ENCODE measurements at places on chromosomes 13 and 19.

GRCh38 chr19:18114483-18114882 lies 16.9 kb downstream of the MAST3 start:
- no peak for DNase-seq

DNA sequence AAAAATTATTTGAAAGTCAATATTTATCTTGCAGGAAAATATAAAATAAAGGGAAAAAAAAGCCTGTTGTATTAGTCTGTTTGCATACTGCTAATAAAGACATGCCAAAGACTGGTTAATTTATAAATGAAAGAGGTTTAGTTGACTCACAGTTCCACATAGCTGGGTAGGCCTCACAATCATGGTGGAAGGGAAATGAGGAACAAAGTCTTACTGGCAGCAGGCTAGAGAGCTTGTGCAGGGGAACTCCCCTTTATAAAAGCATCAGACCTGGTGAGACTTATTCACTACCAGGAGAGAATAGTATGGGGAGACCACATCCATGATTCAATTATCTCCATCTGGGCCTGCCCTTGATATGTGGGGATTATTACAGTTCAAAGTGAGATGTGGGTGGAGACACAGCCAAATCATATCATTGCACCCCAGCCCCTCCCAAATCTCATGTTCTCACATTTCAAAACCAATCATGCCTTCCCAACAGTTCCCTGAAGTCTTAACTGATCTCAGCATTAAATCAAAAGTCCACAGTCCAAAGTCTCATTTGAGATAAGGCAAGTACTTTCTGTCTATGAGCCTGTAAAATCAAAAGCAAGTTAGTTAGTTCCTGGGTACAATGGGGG lies 1416.5 kb upstream of the SPRY2 start:
- DNase-seq, result no peak

GRCh38 chr13:48398450-48399095 lies 14.3 kb downstream of the LPAR6 start:
- no peak for DNase-seq

GRCh38 chr19:10549733-10550132 lies 6.0 kb downstream of the ATG4D start:
- no peak for DNase-seq

GRCh38 chr19:35083691-35084508 lies 31.7 kb upstream of the FXYD3 start:
- DNase-seq, result no peak

DNA sequence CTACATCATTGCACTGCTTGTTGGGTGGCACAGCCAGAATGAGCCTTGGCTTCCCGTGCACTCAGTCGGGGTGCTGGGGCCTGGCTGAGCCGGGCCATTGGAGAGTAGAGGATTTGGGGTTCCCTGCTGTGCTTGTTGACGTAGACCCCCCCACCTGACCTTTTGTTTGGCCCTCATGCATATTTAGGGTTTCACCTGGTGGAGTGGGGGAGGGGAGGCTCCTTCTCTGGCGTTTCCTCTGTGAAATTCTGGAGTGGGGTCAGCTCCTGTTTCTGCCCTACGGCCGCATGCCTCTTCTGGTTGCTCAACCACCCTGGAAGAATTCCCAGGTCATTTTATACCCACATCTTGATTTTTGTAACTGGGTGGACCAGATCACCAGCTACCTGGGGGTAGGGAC lies 82.8 kb downstream of the SIPA1L3 start:
- DNase-seq, result peak; percentile 68

GRCh38 chr13:33615436-33615835 lies 202.5 kb upstream of the RFC3 start:
- DNase-seq, result no peak

GRCh38 chr19:5003781-5004180 lies 34.9 kb downstream of the KDM4B start:
- DNase-seq, result no peak

GRCh38 chr19:6126335-6126974 lies 9.0 kb upstream of the ACSBG2 start:
- no peak for DNase-seq

- no peak for DNase-seq
Observed at GRCh38 chr19:36939153-36939552, 23.0 kb downstream of the ZNF568 start.

DNA sequence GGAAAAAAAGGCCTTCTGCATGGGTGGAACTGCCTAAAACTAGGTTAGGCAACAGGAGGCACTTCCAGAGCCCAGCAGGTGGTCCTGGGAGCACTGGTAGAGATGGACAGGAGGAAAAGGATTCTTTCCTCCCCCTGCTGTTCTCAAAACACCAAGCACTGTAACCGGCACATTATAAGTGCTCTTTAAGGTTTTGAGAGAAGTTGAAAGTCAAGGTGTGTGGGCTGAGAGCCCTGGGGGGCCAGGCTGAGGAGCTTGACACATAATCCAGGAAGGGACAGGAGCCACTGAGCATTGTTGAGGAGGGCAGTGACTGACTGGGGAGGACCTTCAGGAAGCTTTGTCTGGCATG lies 32.3 kb downstream of the SPATA13 start:
- no peak for DNase-seq

- DNase-seq, result peak; percentile 44
Observed at GRCh38 chr13:52849291-52850071, 1.0 kb upstream of the PCDH8 start.

DNA sequence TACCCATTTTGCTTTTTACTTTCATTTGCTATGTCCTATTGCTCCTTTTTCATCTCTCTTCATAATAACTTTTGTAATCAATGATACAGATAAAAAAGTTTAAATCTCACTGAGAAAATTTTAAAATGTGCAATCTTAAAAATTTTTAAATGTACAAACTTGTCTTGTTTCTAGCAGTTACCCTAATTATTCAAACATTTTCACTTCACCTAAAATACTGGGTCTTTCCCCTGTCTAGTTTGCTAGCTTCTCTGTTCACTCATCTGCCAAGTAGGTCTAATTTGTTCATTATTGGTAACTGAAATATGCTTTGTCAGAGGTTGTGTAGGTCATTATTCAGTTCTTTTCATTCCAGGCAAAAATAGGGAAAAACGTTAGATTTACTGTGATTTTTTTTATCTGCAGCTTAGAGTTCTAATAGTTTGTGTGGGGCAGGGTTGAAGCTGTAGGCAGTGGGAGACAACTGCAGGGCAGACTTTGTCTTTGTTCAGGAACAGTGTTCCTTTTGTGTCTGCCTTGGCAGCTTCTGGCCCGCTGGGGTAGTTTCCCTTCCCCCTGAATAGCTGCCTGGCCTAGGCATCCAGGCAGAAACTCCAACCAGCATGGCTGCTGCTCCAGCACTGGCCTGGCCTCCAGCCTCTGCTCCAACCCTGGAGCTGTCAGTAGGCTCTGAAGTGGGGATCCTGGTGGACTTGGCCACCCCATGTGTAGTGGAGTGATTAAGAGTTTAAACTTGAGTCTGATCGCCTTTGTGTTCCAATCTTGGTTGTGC lies 48.5 kb downstream of the WDFY2 start:
- DNase-seq, result peak; percentile 36

GRCh38 chr13:58985845-58986244 lies 1177.9 kb downstream of the DIAPH3 start:
- DNase-seq, result no peak

- no peak for DNase-seq
Observed at GRCh38 chr13:52804202-52804641, 44.2 kb downstream of the PCDH8 start.

DNA sequence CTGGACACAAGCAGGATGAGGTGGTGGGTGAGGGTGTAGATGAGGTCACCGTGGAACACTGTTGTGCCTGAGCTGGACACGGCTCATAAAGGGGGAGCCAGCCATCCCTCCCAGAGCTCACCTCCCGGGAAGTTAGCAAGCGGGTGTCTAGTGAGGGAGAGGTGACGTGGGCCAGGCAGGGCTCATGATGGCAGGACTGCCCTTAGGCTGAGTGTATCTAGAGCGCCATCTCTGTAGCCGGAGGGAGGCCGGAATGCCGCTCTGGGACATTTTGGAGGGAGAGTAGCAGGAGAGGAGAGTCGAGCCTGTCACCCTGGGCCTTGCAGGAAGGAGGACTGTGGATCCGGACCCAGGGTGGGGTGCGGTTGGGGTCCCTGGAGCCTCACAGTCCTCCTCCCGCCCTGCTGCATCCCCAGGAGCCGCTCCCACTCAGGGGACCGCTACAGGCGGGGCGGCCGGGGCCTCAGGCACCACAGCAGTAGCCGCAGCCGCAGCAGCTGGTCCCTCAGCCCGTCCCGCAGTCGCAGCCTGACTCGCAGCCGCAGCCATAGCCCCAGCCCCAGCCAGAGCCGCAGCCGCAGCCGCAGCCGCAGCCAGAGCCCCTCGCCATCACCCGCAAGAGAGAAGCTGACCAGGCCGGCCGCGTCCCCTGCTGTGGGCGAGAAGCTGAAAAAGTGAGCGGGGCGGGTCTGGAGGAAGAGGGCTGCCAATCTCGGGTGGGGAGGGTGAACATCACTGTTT lies 9.2 kb downstream of the ZNF296 start:
- DNase-seq, result no peak

GRCh38 chr13:100124265-100124664 lies 35.4 kb downstream of the PCCA start:
- DNase-seq, result no peak

- DNase-seq, result peak; percentile 96
Observed at GRCh38 chr19:49142866-49143335, 12.3 kb downstream of the HRC start.

DNA sequence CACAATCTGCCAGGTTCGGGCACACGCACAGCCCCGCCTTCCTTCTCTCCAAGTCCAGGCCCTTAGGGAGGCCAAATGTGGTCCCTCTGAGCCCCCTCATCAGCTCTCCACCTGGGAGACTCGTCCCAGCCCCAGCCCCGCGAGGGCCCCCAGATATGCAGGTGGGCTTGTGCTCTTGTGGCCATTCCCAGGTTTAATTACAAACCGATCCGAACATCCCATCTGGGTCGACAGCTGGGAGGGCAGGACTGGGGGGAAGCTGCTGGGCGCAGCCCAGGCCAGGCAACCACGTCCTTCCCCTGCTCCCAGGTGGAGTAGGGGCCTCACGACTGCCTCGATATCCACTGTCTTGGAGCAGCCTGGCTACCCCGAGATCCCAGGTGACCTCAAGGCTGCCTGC lies 7.5 kb upstream of the C2CD4C start:
- DNase-seq, result no peak

DNA sequence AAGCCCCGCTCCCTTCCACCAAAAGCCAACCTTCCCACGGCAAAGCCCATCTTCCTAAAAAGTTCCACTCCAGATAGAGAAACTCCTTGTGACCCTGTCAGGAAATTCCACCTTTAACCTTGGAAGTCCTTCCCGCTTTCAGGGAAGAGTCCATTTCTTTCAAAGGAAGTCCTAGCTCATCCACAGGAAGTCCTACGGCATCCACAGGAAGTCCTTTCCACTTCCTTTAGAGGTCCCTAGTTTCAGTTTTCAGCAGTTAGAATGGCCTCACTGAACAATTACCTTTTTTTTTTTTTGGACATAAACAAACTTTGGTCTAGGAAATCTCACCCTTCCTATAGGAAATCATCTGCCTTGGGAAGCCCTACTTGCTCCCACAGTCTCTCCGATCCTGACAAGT lies 31.7 kb downstream of the TRPM4 start:
- DNase-seq, result no peak

- DNase-seq, result no peak
Observed at GRCh38 chr19:5643060-5643459, 20.2 kb downstream of the SAFB start.

GRCh38 chr13:49256841-49257240 lies 9.1 kb downstream of the CDADC1 start:
- no peak for DNase-seq

DNA sequence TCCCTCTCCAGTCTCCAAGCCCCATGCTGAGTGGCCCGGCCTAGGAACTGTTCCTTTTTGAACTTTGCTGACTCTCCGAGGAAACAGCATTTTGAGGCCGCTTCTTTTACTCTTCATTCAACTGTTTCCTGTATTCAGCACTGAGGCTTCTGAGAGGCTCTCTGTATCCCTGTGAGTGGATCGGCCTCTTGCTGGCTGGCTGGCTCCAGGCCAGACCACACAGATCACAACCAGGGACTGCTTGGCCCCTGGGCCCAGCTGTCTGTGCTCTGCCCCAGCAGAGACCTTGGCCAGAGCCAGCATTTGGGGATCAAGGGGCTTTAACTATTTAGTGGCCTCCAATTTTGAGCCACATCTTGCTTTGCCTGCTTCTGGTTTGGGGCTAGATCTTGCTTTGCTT lies 75.6 kb upstream of the KL start:
- DNase-seq, result no peak

GRCh38 chr13:28100150-28101121 lies at the start of gene FLT3:
FLT3 (minus strand) TSS chr13:28100576; CDS start chr13:28100510, 66 bp downstream.
- DNase-seq, result peak; percentile 73

GRCh38 chr19:42553292-42554045 lies 25.2 kb upstream of the CEACAM1 start:
- DNase-seq, result no peak

- no peak for DNase-seq
Observed at GRCh38 chr19:37537391-37537947, 30.7 kb downstream of the ZNF793 start.

GRCh38 chr13:24228852-24229458 lies 68.4 kb downstream of the SPATA13 start:
- peak; percentile 22 for DNase-seq

GRCh38 chr19:33780251-33780650 lies 16.4 kb upstream of the KCTD15 start:
- DNase-seq, result no peak

- DNase-seq, result no peak
Observed at GRCh38 chr19:3807131-3807480, 20.9 kb upstream of the MATK start.

GRCh38 chr13:71118779-71119364 lies 748.1 kb downstream of the DACH1 start:
- no peak for DNase-seq

GRCh38 chr13:51257187-51257586 lies 35.0 kb downstream of the FAM124A start:
- DNase-seq, result no peak

GRCh38 chr13:25168790-25169189 lies 3.3 kb downstream of the AMER2 start:
- DNase-seq, result no peak

DNA sequence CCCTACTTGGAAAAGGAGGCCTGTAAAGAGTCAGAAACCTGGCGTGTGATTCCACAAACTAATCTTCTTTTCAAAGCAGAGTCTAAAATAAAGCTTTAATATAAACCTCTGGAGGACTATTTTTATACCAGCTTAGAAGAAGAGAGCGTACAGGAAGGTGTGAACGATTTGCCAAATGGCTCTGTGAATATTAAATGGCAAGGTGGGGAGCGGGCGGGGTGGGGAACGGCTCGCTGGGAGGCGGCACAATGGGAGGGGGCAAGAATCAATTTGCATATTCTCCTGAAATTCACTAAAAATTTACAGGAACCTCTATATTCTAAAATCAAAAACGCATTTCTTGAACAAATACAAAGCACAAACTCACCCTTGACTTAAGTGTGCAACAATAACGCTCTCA lies 982 bp downstream of the ZNF780B start:
- no peak for DNase-seq

GRCh38 chr19:2503521-2504109 lies 27.7 kb downstream of the GADD45B start:
- DNase-seq, result no peak

- DNase-seq, result peak; percentile 28
Observed at GRCh38 chr19:6587093-6587820, 3.7 kb downstream of the CD70 start.

DNA sequence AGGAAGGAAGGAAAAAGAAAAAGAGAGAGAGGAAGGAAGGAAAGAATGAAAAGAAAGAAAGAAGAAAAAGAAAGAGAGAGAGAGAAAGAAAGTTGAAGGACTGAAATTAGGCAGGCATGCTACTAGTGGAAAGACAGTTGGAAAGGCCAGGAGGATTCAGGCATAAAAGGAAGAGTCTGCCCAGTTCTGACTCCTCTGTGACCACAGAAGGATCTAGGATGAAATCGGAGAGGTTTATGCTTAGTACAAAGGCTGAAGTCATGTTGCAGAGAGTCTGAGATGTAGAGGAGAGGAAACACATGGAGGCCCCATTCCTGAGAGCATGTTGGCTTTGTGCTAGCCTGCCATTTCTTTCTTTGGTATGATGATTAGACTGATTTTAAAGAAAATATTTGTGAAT lies 246.5 kb upstream of the ARGLU1 start:
- DNase-seq, result no peak

Data from WTC11 (cell line).